Stimulated activated CD8-positive, alpha-beta memory T cell treated with anti-CD3 and anti-CD28 coated beads, Interleukin-2, amount 100 ng/mL, for 48 hours (primary cell): ENCODE measurements at places on chromosomes 13 and 19.

DNA sequence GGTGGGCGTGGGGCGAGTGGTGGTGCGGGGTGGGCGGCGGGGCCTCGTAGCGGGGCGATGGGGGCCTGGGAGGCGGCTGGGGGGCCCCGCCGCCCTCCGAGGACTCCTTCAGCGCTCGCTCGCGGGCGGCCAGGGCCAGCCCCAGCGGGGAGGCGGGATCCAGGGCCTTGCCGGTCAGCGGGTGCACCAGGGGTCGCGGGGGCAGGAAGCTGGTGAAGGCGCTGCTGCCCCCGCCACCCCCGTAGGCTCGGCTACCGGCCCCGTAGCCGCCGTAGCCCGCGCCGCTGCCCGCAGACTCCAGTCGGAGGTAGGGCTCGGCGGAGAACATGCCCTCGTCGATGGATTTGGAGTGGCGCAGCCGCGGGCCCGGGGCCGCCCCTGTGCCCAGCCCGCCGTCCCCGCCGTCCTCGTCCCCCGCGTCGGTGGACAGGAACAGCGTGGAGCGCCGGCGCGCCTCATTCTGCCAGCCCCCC is 18.6 kb downstream of the C19orf81 start:
- no peak for DNase-seq

DNA sequence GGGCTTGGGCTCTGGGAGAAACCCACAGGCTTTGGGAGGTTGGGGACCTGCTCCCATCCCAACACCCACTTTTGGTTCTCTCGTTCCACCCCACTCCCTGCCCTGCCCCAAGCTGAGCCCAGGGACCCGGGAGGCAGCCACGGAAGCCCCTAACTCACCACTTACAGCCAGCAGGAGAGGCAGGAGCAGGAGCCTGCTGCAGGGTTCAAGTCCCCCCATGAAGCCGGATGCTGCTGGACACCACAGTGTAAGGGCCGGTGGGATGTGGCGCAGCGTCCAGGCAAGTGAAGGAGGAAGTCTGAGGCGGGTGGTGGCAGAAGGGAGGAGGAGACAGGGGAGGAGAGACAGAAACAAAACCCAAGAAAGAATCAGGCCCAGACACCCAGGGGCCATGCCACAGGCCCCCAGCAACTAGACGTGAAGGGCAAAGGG is at the start of gene TYROBP:
TYROBP (minus strand) TSS at position 286 of the 432 bp plus-strand sequence; CDS start at position 219, 67 bp downstream.
- DNase-seq, result no peak

DNA sequence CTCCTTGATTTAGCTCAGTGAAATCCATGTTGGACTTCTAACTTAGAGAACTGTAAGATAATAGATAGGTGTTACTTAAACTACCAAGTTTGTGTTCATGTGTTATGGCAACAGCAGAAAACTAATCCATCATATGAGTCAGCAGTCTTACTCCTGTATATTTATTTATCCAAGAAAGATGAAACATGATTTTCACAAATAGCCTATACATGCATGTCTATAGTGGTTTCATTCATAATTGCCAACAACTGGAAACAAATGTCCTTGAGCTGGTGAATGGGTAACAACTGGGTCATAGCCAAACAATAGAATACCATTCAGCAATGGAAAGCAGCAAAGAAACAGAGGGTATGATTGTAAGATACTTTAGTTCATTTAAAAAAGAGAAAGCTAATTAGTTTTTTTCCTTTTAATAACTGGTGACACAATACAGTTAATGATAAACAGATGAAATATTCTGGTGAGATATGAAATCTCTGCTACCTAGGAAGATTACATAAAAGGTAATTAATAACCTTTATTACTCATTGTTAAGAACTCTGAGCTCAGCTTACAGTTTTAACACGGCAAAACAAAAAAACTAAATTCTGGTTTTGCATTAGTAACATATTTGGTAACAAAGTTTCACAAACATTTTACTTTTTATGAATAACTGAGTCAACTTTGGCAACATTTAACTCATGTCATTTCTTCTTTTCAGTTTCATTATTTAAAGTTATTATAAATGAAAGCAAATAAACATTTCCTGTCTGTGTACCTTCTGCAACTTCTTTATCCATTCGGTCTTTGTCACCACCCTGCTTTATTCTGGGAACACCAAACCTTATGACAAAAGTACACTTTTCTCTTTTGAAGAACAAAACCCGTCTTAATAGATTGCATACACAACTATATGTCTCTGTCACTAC is 181.3 kb downstream of the LIG4 start:
- no peak for DNase-seq

GRCh38 chr19:51727349-51727880 is 3.6 kb upstream of the HAS1 start:
- no peak for DNase-seq

DNA sequence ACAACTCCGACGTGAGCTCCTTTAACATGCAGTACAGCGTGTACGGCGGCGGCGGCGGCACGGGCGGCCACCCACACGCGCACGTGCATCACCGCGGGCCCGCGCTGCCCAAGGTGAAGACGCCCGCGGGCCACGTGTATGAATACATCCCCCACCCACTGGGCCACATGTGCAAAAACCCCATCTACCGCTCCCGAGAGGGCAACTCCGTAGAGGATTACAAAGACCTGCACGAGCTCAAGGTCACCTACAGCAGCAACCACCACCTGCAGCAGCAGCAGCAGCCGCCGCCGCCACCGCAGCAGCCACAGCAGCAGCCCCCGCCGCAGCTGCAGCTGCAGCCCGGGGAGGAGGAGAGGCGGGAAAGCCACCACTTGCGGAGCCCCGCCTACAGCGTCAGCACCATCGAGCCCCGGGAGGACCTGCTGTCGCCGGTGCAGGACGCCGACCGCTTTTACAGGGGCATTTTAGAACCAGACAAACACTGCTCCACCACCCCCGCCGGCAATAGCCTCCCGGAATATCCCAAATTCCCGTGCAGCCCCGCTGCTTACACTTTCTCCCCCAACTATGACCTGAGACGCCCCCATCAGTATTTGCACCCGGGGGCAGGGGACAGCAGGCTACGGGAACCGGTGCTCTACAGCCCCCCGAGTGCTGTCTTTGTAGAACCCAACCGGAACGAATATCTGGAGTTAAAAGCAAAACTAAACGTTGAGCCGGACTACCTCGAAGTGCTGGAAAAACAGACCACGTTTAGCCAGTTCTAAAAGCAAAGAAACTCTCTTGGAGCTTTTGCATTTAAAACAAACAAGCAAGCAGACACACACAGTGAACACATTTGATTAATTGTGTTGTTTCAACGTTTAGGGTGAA is 6.6 kb downstream of the SLITRK5 start:
- DNase-seq, result no peak

GRCh38 chr13:36051082-36051481 is 80.1 kb downstream of the DCLK1 start:
- no peak for DNase-seq

- DNase-seq, result no peak
Observed at GRCh38 chr13:66922444-66922843, 307.7 kb downstream of the PCDH9 start.

DNA sequence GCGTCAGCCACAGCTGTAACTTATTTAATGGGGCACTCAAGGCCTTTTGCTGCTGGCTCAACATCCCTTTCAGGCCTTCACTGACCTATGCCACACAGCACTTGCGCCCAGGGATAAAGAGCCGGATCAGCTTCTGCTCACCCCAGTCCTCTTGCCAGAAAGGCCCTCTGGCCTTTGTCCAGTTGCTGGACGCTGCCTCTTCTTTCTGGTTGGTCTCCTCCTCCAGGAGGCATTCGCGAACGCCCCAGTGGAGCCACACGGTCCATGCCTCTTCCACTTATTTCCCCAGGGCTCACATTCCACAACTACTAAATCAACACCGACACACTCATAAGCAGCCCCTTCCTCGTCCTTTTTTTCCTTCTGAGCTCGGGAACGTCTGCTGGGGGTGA is 3.7 kb upstream of the ZNF329 start:
- DNase-seq, result no peak

- no peak for DNase-seq
Observed at GRCh38 chr13:50701469-50701868, 142.0 kb downstream of the DLEU7 start.

- peak; percentile 65 for DNase-seq
Observed at GRCh38 chr19:47186446-47187334, 44.3 kb downstream of the BBC3 start.

GRCh38 chr13:88617176-88617575 is 946.0 kb downstream of the SLITRK5 start:
- no peak for DNase-seq

DNA sequence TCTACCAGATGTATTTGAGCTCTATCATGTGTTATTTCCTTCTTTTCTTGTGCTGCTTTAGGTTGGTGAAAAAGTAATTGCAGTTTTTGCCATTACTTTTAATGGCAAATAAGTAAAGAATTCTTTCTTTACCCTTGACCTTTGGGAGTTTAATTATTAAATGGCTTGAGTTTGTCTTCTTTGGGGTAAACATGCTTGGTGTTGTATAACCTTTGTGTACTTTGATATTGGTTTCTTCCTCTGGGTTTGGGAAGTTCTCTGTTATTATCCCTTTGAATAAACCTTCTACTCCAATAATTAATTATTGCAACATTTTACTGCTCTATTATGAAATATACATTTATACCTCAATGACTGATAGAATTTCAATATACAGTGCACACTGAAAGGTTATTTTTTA is 709.4 kb downstream of the PCDH17 start:
- DNase-seq, result no peak

GRCh38 chr13:96500953-96501352 is 411.0 kb downstream of the HS6ST3 start:
- DNase-seq, result no peak

DNA sequence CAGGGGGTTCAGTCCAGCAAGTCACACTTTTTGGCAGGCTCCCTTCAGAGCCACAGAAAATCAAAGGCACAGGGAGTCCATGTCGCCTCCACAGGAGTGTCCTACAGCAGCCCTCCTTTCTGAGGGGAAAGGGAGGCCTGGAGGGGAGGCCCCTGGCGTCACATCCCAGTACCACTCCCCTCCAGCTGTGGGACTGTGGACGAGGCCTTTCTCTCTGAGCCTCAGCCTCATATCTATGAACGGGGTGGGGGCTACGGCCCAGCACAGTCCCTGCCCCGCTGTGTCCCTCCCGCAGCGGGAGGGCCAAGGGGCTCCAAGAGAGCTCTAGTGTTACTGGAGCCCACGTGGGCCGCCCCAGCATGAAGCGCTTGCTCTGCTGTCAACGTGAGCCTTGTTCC is 23.8 kb downstream of the PEPD start:
- DNase-seq, result no peak

- DNase-seq, result no peak
Observed at GRCh38 chr13:102687520-102687919, 7.3 kb downstream of the METTL21C start.

- DNase-seq, result no peak
Observed at GRCh38 chr13:99266827-99267226, 8.6 kb upstream of the GPR18 start.

DNA sequence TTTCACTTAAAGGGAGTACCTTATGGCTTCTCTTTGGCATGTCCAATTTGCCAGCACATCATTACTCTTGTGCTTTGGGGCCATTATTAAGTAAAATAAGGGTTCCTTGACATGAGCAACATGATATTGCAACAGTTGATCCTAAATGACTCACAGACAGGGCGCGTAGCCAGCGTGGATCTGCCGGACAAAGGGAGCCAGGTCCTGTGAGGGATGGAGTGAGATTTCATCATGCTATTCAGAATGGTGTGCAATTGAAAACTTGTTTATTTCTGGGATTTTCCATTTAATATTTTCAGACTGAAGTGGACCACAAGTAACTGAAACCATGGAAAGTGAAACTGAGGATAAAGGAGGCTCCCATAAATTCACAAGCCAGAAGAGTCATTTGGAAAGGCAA is 48.6 kb upstream of the WASF3 start:
- DNase-seq, result no peak

DNA sequence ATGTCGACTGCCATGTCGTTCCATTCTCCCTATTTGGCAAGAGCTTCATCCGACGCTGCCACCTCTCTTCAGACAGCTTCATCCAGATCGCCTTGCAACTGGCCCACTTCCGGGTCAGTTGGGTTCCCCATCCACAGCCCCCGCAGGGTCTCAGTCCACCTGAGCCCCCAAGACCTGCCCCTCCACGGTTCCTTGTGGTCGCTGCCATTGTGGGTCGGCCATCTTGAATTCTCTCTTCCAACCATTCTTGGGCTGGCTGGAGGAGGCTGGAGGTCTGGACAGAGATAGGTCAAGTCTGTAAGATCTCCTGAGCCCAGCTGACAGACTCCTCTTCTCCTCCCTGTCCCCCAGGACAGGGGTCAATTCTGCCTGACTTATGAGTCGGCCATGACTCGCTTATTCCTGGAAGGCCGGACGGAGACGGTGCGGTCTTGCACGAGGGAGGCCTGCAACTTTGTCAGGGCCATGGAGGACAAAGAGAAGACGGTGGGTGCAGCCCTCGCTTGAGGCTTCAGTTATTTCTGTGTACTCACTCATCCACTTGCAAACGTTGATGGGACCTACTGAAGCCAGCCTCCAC is 19.5 kb downstream of the CPT1C start:
- DNase-seq, result no peak

DNA sequence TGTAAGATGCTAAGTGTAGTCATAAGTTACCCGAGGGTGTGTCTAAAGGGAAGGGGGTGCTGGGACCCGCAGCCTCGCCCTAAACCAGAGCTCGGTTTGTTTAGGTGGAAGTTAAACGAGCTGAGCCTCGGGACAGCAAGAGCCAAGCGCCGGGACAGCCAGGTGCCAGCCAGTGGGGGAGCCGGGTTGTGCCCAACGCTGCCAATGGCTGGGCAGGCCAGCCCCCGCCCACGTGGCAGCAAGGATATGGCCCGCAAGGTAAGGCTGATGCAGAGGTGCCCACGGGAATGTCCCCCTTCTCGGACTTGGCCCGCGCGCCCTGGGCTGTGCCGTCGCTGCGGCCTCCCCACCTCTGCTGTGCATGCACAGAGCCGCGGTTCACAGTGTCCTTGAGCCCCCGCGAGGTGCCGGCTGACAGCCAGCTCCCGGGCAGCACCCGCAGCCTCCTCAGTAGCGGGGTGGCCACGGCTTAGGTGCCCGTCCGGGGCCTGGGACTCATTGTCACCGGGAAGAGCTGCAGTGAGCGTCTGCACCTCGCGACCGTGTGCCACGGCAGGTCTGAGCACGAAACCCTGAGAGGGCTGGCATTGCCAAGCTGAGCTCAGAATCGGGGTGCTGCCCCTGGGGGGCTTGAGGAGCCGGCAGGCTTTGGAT is 9.3 kb upstream of the RPS15 start:
- no peak for DNase-seq

DNA sequence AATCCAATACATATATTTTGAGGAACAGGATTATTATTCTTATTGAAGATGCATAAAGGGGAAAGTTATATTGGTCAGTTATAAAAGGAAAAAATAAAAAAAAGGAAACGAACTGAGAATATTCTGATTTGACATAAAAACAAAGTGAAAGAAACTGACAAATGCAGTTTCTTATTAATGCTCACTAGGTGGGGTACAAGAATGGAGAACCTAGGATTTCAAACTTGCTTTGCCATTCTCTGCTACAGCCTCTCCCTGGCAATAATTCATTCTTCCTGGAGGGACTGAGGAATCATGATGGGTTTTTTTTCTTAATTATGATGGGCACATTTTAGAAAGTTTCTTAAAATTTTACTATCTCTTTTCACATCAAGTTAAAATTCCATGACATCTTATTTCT is 154.9 kb downstream of the PCDH9 start:
- no peak for DNase-seq

GRCh38 chr13:44266305-44266704 is 107.3 kb upstream of the SERP2 start:
- DNase-seq, result no peak

GRCh38 chr13:75136151-75136550 is 345.8 kb downstream of the TBC1D4 start:
- no peak for DNase-seq
